ENCODE measurements at places on chromosomes 4 and X.

DNA sequence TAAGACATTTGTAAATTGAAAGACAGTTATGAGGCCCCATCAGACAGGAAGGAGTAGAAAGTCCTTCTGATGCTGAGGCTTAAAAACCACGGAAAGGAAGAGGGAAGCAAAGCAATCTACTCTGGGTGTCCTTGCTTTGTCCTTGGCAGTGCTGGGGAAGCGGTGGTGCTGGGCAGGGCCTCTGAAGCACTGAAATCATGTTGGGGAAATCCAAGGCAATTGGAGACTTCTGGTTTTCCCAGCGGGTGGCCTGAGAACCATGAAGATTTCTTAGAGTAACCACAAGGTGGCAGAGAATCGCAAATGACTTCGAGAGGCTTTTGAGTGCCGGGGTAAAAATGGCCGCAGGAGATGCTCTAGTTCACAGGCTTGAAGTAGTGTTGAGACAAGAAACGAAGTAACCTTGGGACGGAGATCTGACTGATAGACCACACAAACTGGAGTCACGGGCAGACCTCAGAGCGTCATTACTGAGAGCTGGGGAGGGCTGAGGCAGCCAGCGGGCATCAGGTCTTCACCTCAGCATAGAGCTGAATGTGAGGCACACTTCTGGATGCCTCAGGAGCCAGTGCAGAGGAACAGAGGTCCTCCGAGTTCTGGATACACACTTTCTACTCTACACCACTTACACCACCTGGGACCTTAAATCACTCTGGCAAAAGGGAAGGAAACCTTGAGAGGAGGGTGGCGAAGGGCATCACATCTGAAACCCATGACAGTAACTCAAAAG is 130.7 kb upstream of the GPRIN3 start:
- DNase-seq = no peak

- DNase-seq = no peak
These were observed 156.8 kb downstream of the GRXCR1 start for GRCh38 chr4:43049326-43049725.

DNA sequence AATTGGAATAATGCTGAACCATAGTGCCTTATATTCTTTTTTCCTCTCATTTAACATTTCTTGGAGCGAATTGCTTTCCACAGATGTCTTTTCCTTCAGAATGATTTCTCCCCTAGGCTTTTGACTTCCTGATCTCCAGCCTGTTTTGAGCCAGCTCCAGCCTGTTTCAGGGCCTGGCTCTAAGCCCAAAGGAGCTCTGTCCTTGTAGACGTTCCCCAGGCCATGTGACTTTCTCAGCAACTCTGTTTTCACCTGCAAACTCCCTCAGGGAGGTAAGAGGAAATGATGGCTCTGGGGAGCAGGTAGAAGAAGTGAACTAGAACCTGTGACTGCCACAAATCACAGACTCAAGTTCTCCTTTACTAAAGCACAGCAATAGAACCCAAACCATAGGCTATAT is 89.1 kb downstream of the AKAP4 start:
- no peak for DNase-seq

DNA sequence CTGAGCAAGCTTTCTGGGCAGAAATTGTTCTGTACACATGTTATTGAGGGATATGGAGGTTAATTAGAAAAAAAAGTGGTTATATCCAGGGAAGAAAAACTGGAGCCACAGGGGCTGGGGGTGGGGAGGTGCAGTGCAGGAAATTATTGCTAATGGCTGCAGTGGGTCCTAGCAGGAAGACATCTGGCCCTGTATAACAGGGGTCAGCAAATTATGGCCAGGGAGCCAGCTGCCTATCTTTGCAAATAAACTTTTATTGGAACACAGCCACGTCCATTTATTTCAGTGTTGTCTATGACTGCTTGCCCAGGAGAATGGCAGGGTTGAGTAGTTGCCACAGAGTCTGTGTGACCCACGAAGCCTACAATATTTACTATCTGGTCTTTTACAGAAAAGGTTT is 23.4 kb upstream of the PRPS2 start:
- DNase-seq = peak; percentile 21

DNA sequence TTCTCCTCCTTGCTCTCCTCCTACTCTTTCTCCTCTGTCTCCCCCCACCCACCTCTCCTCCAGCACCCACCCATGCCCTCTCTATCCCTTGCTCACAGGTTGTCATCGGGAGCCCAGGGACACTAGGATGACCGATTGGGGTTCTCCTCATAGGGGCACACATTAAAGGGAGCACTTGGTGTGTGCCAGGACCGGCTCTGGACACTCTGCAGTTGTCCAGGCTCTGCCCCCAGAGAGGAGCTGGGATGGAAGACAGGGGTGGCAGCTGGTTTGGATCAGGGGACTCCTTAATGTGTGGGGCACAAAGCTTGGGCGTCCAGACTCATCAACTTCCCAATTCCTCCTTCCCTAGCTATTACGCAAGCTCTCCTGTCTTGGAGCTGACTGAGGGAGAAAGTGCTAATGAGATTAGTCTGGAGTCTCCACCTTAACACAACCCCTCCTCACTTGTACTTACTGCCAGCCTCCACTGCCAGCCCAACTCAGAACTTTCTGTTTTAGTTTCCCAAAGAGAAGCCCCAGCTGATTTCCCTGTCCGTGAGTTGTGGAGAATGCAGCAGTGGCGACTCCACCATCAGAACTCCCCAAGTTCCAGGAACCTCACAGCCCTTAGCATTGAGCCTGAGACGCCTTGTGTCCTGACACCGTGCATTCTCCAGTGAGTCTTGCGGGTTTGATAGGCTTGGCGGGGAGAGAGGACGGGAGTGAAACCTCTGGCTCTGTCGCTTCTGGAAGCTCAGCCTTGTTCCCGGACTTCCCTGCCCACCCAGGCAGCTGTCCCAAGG is 52.2 kb downstream of the CXorf49B start:
- DNase-seq = no peak

DNA sequence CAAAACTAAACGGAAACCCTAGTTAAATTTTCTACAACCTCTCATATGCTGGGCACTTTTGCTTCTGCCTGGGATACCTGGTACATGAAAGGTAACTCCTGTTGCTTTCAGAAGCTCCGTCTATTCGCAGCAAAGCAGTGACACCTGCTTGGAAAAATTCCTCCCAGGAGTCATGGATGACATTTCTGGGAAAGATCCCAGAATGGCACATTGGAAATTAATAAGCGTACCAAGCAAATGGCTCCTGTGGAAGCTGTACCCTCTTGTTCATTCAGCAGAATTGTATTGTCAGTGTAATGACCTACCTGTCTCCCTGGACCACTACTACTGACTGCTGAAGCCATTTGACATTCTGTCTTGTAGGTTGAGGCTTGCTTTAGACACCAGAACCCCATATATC is 349.7 kb upstream of the NOCT start:
- DNase-seq = no peak

DNA sequence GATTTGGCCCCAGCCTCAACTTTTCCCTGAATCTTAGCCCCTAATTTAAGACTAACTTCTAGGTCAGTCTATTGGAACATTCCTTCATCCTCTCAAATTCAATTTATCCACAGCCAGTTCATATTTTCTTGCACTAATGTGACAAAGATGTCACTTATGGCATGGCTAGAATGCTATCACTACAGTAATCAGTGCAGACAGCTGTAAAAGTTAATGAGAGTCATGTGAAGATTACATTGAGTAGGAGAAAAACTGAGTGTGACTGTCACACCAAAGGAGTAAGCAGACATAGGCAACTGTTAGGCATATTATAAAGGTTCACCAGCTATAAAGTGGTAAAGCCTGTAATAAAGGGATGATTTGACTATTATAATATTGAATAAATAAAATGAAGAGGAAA is 42.6 kb downstream of the GABRG1 start:
- no peak for DNase-seq

DNA sequence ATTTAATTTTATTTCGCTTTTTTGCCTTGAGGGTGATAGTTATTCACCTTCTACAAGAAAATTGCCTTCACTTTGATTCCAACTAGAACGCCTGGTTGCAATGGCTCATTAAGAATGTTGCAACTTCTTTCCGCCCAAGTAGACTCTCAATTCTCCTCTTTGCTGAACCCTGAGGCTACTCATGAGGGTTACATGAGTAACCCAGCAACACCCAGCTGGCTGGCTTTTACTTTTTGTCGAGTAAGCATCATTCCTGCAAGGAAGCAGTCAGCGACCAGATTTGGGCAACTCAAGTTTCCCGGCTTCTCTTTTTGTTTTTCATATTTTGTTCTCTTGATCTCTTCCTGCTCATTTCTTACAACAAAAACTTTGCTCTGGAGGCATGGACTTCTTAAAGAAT is 495.4 kb downstream of the PACRGL start:
- DNase-seq = no peak

DNA sequence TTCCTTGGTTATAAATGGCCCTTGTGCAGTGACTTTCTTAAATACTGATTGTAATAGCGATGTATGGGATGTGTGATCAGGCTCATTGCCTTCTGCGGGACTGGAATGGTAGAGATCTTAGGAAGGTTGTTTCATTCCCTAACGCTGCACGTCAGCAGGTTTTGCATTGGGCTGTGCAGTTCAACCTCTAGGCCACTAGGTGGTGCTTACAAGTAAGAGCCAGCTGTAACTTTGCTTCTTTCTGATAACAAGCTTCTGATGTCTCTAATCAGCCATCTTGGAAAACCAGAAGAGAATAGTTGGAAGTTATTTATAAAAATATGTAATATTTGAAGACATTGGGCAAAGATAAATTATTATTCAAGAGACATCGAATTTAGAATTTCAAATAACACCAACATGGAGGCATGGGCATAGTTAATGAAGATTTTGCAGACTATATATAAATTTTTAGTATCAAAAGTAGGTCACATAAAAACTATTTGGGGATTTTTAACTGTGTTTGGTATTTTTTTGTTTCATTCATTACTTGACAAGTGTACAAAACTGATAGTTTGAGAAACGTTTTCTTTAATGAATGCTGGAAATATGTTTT is 339.7 kb upstream of the PCDH7 start:
- DNase-seq = no peak

DNA sequence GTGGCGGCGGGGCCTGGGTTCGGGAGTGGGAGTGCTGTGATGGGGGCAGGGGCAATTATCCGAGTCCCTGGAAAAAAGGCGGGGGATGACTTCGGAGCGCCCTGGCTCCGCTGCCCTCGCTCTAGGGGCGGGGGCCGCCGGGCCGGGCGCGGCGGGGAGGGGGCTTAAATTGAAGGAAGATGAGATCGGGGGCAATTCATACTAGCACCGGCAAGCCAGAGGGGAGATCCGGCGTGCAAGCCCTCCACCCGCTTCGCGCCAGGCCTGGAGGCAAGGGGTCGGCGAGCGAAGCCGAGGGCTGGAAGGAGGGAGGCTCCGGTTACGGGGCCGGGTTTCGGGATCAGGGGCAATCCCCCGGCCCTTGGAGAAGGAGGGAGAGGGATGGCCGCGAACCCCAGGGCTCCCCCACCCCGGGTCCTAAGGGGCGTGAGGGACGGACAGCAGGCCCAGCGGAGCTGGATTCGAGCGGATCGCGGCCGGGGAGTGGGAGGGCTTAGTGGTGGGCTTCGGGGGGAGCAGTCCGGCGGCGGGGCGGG is 1.2 kb downstream of the BCORL1 start:
- DNase-seq = no peak

DNA sequence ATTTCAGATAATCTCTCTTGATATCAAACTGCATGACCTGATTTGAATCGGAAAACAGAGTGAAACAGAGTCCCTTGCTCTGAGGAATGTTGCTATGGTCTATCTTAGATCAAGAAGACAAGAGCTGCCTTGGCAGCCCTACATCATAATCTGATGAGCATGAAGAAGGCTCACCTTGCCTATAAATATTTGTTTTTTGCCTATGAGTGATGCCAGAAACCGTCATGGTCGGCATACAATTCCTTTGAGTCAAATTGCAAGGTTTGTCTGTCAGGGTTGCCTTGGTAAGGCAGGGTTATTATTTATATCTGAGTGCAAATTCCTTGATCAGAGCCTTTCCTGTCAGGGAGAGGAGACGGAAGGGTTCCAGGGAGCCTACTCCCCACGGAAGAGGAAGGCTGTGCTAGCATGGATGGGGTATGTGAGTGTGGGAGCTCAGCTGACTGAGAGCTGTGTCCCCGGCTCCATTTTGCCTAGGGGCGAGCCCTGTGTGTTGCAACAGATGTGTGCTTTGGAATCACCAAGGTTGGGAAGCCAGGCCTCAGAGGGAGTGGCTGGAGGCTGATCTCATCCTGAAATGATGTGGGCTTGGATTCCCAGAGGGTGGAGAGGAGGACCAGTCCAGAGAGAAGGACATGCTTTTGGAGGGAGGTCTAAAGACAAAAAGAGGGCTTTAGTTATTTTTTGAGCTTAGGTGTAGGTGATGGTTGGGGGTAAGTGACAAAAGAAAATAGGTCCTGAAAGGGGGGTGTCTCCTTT is 43.6 kb downstream of the RTL9 start:
- DNase-seq = no peak

- DNase-seq = peak; percentile 0
These were observed 130.4 kb upstream of the RADX start for GRCh38 chrX:106481341-106481740.

DNA sequence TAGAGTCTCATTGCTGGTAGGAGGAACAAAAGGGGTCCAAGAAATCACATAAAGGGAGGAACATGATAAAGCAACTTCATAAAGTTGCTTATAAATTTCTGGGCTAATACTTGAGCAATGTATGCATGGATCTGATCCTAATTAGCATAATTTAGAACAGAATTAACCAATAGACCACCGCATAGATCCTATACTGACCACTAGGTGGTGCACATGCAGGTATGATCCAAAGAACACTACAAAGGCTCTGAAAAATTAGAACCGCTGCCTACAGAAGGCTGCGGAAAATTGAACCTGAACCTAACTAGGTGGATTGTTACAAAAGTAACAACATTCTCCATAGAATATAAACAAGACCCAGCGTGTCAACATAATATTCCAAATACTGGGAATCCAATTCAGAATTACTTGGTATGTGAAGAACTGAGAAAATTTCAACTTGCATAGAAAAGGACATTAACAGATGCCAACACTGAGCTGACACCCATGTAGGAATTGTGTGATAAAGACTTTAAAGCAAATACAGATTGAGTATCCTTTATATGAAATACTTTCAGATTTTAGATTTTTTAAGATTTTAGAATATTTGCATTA is 23.3 kb downstream of the BRCC3 start:
- no peak for DNase-seq

DNA sequence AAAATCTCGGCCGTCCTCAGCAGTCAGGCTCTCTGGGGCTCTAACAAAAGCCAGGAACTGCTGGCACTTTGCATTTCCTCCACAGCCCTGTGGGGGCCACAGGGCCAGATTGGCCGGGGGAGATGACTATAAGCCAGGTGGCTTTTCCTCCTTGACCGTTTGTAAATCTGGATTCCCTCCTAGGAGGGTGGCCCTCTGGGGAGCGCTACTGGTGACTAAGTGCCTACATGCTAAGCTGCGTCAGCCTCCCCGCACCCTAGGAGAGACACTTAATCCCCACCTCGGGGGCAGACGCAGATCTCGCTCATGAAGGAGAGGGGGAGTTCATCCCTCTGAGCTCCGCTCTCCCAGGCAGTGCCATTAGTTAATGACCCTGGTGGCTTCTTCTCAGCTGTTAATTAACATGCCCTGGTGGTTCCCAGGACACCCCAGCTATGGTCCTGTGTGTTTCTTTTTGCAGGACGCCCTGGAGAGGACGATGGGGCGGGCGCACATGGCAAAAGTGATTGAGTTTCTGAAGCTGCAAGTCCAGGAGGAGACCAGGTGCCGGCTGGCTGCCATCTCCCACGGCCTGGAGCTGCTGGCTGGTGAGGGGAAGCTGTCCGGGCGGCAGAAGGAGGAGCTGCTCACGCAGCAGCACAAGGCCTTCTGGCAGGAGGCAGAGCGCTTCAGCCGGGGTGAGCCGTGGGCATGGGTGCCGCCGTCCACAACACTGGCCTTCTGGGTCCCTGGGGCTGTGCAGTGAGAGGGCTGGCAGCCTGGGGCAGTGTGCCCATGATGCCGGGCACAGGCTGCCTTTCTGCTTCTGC is 41.6 kb downstream of the EVC start:
- no peak for DNase-seq

GRCh38 chr4:1279253-1279652 is 10.4 kb upstream of the MAEA start:
- DNase-seq = no peak
